Stimulated activated CD4-positive, alpha-beta T cell treated with anti-CD3 and anti-CD28 coated beads, TNF-alpha, amount 100 ng/mL, for 48 hours (primary cell): ENCODE measurements at places on chromosomes 6 and 20.

DNA sequence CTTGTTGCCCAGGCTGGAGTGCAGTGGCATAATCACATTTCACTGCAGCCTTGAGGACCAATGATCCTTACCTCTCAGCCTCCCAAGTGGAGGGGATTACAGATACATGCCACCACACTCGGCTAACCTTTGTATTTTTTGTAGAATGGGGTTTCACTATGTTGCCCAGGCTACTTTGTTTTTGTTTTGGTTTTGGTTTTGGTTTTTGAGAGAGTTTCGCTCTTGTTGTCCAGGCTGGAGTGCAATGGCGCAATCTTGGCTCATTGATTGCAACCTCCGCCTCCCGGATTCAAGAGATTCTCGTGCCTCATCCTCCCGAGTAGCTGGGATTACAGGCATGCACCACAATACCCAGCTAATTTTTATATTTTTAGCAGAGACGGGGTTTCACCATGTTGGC lies 105.5 kb downstream of the BMP7 start:
- no peak for DNase-seq

GRCh38 chr6:7728855-7729590 lies 3.1 kb downstream of the BMP6 start:
- DNase-seq: no peak

- no peak for DNase-seq
Observed at GRCh38 chr20:50009521-50010454, 27.0 kb downstream of the SNAI1 start.

- no peak for DNase-seq
Observed at GRCh38 chr20:4260102-4260501, 244.7 kb upstream of the RNF24 start.
